ENCODE measurements at places on chromosomes 13 and 19.

- DNase-seq, result peak; percentile 36
Observed at GRCh38 chr13:113155201-113155600, 3.2 kb upstream of the PROZ start.

DNA sequence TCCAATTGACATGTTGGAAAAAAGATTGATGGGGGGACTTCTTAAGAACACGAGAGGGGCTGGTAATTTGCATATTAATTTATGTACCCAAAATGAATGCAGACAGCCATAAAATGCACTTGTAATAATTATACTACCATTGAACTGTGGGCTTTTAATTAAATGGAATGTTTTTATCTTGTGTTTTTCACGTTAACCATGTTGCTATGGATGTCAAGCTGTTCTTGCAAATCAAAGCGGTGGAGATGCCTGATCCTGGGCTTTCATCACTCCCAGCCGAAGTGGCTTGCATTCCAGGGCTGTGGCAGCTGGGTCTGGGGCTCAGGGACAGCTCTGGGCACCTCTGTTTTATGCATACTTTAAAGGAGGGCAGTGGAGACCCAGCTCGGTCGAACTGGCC lies 179.4 kb upstream of the TMTC4 start:
- DNase-seq, result no peak

- DNase-seq, result no peak
Observed at GRCh38 chr13:91361755-91362271, 14.3 kb downstream of the MIR17HG start.

GRCh38 chr13:43237616-43238015 lies 214.2 kb downstream of the DNAJC15 start:
- no peak for DNase-seq

DNA sequence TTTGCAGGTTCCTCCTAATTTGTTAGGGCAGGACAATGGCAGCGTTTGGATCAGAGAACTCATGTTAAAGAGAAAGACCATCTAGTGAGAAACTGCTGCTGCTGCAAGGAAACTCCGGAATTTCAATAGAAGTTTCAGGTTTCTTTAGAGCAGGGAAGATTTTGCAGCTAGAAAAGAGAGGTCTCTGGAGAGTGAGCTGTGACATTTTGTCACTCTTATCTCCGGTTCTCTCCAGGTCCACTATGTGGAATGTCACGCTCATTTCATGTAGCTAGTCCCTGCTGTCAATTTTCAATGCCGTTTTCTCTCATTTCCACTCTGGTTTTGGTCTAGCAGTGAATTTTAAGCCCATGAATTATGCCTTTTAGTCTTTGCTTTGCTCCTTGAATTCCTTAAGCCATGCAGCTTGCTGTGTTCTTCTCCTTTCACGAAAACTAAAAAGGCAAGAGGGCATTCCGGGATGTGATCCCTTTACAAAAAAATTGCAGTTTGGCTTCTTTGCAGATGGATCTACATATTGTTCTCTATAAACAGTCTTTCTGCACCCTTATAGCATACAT lies 46.7 kb upstream of the POSTN start:
- DNase-seq, result no peak

DNA sequence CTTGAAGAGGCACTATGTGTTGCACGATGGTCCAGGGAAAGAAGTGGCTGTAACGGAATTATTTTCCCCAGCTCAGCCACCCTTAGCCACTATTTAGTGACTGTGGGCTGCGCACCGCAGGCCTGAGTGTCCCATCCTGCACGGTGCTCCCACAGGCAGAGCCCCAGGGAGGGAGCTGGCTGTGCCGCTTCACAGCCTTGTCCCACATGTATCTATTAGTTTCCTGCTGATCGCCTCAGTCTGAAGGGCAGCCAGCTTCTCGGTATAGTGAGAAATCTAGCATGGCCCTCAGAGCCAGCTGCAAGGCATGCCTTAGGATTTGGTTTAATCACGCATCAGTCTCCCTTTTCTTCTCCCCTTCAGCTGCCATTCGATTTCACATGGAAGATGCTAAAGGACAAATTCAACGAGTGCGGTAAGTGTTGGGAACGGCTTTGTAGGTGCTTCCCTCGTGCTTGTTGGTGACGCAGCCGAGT lies 15.7 kb downstream of the PRAM1 start:
- DNase-seq, result no peak

DNA sequence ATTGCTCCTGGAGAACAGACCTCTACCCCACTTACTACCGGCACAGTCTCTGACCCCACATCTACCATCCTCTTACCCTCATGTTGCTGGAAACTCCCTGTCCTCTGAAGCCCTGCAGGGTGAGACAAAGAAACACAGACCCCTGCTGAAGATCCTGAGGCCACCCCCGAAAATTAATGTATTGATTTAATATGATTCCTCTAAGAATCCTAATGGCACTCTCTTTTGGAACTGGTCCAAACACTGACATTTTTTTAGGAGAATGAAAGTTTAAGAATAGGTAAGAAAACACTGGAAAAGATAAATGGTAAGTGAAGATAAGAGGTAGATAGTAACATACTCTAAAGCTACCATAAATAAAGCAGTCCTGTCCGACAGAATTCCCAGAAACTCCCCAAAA lies 5.3 kb downstream of the DMKN start:
- DNase-seq, result no peak

GRCh38 chr13:80235166-80235966 lies 105.6 kb downstream of the SPRY2 start:
- no peak for DNase-seq

DNA sequence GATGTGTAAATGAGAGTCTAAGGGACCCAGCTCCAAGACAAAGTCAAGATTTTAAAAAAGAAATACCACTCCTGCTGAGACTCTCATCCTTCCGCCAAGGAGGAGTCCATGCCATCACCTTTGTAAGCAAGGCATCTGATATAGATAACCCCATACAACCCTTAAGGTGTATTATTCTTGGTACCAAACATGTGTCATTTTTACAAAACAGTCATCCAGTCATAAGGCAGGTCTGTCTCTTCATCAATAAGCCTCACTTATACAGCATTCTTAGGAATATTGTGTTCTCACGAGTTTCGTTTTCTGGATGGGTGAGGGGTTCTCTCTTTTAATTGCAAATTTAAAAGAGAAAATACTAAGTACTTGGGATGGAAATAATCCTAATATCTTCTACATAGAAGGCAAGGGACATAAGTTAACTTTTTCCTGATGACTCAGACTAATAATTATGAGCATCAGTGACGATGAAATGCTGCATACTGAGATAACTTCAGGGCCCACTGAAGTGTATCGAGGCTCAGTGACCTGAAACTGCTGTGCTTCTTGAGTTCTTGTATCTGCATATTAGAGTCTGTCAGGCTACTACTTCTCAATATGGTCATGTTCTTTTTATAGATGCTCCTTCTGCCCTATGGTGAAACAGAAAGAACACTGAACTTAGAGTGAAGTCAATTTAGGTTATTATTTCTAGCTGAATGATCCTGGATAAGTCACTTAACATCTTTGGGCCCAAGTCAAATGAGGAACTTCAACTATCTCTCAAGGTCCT lies 166.6 kb downstream of the KLF12 start:
- DNase-seq, result no peak

DNA sequence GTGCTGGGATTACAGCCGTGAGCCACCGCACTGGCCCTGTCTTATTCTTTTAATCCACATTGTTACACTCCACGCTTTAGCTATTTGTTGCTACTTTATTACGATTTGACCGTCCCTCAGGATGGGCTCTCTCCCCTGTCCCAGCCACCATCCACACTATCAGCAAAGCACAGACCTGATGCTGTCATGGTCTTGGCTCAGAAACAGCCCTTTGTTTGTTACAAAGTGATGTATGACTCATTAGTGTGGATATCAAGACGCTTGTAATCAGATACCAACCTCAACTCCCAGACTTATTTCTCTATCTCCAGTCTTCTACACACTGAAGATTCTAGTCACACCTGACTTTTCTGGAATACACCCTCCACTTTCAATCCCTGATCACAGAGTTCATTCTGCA lies 84.6 kb upstream of the FREM2 start:
- no peak for DNase-seq

- no peak for DNase-seq
Observed at GRCh38 chr13:90760639-90761038, 586.8 kb upstream of the MIR17HG start.

DNA sequence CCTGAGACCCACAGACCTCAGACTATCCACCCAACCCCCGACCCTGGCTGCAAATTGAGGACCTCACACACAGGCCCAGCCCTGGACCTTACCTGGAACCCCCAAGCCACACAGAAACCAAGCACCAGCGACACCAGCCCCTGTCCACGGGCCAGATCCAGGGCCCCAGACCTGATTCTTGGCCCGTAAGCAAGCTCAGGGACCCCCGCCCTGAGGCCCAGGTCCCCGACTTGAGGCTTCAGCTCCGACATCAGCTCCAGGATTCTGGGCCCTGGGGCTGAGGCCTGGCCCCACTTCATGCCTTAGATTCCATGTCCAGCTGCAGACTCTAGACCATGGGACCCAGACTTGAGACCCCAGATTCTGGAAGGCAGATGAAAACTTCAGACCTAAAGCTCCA lies 6.3 kb downstream of the TTYH1 start:
- peak; percentile 61 for DNase-seq

DNA sequence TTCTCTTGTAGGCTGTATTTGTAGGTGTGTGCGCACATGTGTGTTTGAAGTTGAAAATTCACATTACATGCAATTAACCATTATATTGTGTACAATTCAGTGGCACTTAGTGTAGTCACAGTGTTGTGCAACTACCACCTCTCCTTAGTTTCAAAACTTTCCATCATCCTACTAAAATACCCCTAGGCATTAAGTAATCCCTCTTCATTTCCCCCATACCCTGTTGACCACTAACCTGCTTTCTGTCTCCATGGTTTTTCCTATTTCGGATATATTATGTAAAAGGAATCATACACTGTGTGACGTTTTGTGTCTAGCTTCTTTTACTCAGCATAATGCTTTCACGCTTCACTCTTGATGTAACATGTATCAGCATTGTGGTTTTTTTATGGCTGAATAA lies 16.1 kb downstream of the LSM14A start:
- DNase-seq, result no peak

DNA sequence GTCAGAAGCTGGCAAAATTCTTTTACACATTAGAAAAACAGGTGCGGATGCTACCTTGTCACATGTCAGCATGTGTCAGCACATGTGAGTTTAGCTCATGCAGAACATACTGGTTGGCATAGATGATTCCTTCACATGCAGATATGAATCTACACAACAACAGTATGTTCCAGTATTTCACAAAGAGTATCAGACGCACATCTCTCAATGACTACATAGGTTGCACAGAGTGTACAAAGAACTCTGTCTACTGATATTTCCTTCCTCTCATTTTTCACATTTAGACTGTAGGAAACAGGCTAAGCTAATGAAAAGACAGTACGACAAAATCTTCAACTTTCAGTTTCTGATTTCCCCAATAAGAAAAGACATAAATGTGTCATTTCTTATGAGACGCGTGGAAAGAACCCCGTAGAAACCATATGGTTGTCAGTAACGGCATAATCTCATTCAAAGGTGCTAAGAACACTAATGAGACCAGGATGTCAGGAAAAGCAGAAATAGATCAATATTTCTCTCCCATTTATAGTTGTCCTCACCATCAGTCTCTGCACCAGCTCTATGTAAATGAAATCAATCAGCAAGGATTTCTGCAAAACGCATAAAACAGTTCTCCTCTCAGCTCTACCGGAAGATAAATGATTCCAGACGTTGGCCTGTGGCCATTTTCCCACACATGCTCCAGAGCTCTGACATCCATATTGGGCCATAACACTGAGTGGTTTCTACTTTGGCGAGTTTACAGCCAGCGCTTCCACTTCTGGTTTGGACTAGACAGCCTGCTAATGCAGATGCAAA lies 81.2 kb downstream of the STARD13 start:
- DNase-seq, result no peak

Data from ecto neural progenitor cell (in vitro differentiated cells).